ENCODE measurements at places on chromosomes 2 and 18.

- no peak for DNase-seq
These were observed 200.7 kb upstream of the TNP1 start for GRCh38 chr2:217060516-217060915.

- DNase-seq: no peak
These were observed 15.1 kb upstream of the CYRIA start for GRCh38 chr2:16680781-16681180.

GRCh38 chr18:12253663-12254135 lies 462 bp upstream of the CIDEA start:
- DNase-seq: no peak

- no peak for DNase-seq
These were observed 11.3 kb upstream of the FAM228A start for GRCh38 chr2:24163601-24164000.

DNA sequence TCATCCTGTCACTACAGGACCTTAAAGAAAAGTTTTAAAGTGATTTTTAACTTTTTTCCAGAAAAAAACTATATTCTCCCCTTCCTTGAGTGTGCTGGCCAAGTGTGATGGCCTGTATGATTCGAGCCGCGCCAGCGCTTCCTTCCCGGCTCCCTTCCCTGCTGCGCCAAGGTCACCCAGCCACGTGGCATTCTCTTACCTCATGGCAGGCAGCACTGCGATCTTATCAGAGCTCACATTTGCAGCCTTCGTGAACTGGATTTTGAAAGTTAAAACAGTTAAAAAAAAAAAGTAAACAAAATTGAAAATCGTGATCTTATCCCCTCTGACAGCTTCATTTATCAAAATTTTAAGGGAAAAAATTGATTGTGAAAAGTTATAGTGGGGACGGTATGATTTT lies 279.8 kb downstream of the PTGR3 start:
- no peak for DNase-seq
